ENCODE measurements at places on chromosomes 11 and 22.

DNA sequence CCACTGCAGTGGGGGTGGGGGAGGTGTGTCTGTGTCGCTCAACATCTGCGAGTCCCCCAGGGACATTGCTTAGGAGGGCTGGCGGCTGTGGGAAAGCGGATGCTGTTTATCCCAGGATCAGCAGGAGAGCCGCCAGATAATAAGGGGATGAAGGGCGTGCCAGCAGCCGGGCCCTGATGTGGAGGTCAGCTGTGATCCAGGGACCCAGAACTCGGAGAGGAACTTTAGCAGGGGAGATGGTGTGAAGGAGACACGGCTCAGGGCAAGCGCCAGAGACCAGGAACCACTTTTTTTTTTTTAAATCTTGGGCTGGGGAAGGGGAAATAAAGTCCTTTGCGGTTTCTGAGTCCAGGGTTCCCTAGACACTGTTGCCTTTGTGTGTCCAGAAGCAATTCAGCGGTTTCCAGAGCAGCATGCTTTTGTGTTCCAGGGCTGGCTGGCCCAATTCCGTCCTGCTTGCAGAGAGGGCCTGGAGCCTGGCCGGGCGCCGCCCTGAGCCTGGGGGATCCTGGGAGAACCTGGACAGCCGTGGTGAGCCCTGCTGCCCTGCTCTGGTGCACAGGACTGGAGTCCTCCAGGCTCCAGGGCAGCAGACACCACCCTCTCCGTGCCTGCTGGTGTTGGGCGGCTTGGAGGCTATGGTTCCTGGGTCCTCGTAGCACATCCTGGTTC lies at the start of gene GRAMD4:
Gene GRAMD4, plus strand, starts transcription at position 557 of the 672 bp plus-strand sequence. CDS start 6,414 bp downstream, outside the sequence.
- DNase-seq: no peak

DNA sequence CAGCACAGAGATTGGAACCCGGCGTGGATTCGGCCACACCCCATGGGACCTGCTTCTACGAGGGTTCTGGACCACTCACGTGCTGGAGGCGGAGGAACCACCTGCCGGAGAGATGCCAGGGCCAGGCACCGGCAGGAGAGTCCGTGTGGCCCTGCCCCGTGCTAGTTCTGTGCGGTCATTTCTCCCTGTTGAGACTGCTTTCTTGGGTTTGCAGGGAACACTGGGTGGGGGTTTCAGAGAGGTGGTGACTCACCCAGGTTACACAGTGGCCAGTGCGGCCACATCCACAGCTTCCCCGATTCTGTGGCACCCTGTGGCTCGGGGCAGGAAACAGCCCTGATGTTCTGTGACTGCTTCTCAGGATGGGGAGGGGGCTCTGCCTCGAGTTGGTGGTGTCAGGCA lies 3.6 kb upstream of the PHLDA2 start:
- no peak for DNase-seq

DNA sequence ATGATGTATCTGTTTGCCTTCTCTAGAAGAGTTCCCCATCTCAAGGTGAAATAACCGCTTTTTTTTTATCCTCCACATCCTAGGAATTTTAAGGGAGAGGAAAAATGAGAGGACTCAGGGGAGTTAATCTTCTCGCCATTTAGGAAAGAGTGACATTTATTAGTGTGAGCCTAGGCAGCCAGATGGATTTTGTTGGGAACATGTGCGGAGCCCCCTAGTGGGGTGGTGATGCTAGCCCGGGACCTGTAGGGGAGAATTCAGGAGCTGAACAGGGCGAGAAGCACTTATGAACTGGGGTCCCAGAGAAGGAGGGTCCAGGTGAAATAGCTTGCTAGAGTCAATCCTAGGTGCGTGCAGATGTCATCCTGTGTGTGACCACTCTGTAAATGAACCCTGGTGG lies 10.7 kb downstream of the IL17RA start:
- DNase-seq: no peak

DNA sequence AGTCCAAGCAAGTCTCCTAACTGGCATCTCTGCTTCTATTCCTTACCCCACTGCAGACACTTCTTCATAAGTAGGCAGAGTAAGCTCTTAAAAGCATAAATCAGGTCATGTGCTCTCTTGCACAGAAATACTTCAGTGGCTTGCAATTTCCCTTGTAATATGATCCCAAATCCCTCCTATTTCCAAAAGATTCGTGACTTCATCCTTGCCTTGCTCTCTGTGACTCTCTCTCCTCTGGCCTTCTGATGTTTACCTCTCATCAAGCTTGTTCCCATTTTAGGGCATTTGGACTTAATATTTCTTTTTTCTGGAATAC lies 37.4 kb upstream of the NCR3LG1 start:
- no peak for DNase-seq

DNA sequence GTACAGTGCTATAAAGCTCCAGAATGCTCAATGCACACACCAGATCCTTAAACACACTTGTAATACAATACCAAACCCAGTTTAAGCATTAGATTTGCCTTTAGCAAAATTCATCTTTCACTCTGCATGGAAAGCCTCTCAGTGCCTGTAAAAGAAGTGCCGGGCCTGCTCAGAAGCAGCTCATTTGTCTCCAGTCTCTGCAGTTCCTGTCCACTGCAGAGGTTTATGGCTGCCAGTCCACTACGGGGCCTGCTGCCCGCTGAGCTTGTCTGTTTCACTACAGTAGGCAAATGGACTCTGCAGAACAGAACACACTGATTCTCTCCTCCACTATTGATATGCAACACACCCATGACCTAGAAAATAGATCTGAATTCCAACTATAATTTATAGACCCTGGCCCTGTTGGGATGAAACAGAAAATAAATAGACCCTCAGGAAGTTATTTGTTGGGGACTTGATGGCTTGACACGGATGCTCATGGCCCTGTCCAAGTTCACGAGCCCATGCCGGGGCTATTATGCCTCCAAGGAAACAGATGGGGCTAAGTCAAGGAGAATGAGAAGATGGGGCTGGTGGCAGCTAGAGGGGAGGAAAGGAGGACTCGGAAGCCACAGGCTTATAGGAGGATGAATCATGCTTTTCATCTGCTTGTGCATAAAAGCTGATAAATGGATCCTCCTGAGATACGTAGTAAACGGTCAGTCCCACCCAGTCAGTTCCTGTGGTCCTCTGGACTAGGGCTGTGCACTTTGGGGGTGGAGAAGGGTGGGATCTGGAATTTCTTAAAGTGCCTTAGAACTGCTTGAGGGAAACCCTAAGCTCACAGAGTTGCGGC lies 416.8 kb upstream of the TENM4 start:
- DNase-seq: no peak

- DNase-seq: no peak
These were observed 23.0 kb downstream of the ANKK1 start for GRCh38 chr11:113410414-113411135.

DNA sequence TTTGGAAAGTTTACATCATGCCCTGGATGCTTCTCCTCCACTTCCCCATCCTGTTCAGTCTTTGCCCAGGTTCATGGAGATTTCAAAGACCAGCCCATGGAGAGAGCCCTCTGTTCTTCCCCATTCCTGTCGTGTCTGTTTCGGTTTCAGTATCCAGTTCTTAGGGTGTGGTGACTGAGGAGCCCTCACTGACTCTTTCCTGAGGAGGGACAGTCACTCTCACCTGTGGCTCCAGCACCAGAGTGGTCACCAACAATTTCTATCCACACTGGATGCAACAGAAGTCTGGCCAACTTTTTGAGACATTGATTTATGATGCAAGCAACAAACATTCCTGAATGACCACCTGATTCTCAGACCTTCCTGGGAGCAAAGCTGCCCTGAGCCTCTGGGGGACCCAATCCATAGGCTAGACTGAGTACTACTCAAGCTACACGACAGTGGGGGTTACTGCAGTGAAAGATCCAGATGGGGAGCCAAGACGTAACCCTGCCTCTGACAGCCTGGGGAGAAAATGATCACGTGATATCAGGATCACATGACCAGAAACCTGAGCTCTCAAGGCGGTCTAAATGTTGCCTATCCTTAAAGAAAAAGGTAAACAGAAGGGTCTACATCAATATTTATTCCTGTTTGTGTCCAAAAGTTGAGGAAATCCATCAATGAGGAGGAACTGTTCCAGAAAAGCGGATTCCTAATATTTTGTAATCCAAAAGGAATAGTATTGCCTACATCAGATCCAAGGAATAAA lies 76.2 kb upstream of the VPREB1 start:
- DNase-seq: peak; percentile 68

DNA sequence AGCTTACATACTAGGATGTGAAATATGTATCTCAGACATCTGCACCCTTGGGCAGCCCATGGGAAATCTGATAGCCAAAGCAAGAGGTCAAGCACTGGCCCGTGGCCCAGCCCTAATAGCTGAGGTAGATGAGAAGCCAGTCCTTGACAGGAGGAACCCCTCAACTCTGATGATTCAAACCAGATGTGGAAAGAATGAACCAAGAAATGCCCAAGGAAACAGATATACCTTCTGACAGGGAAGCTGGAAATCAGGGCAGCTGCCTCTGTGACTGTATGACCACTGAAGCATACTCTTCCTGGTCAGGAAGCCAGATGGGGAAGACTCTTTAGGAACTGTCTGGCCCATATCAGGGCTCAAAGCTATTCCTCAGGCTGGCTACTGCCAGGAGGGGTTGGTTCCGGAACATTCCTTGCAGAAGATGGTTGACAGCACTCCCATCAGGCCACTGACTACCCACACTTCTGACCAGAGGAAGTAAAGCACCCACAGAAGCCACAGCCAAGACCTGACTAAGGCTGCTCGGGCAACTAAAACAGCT lies 124.2 kb downstream of the SWAP70 start:
- no peak for DNase-seq

GRCh38 chr11:86795949-86796348 lies 4.4 kb upstream of the PRSS23 start:
- DNase-seq: no peak

- no peak for DNase-seq
These were observed 89.2 kb upstream of the NCAM1 start for GRCh38 chr11:112871909-112872500.

DNA sequence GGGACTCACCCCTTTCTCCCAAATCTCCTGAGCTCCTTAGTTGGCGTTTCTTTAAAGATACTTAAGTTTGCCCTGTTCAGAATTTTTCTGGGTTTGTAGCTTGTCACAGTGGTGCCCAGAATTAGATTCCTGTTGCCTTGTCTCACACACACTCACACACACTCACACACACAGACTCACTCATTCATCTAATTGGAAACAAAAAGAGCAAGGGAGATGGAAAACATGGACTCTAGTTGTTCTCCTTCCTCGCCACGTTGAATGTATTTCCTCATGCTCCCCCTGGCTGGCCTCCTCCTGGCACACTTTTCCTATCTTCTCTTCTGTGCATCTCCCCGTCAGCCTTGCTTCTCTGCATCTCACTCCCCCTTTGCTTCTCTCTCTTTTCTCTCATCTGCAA lies 752.3 kb downstream of the NTM start:
- no peak for DNase-seq

- no peak for DNase-seq
These were observed 530 bp downstream of the BBS1 start for GRCh38 chr11:66510990-66511339.

DNA sequence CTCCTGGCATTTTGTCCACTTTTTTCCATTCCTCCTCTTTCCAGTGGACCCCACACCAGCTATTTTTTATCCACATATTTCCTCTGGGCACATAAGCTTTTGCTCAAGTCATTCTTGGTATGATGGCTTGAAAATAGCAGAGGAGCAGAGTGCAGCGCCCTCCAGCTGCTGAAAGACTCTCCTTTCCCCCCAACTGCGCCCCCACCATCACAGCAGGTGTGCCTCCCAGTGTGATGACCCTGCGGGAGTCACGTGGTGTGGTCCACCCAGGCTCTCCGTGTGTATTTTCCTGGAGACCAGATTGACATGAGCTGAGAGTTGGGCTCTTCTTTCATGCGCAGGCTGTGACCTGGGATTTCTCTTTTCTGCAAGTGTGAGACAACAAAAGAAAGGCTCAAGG lies 1241.6 kb downstream of the TBC1D22A start:
- no peak for DNase-seq

GRCh38 chr11:73308003-73308960 lies at the start of gene ARHGEF17:
Gene ARHGEF17 (plus strand): TSS chr11:73308276. CDS start chr11:73308639, 363 bp downstream.
- DNase-seq: no peak

DNA sequence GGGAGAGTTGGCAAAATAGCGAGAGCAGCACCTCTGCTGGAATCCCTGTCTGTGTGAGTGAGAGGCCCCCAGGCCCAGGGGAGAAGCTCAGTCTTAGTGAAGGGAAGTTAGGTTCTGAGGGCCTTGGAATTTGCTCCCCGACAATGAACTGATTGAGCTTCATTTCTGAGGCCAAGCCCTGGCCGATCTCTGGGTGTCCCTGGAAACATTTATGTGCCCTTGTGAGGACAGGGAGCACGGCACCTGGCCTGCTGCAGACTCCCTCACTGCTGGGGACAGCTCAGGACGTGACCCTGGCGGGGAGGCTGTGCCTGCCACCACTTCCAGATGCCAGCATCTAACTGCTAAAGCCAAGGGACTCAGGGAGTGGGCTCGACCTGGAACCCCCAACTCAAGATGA lies 52.0 kb downstream of the ARHGAP8 start:
- DNase-seq: no peak

- peak; percentile 26 for DNase-seq
These were observed 3.2 kb downstream of the RASSF7 start for GRCh38 chr11:563812-564578.

- no peak for DNase-seq
These were observed 707.5 kb upstream of the LUZP2 start for GRCh38 chr11:23789200-23789853.

GRCh38 chr11:48051217-48051830 lies 71.0 kb downstream of the PTPRJ start:
- no peak for DNase-seq

DNA sequence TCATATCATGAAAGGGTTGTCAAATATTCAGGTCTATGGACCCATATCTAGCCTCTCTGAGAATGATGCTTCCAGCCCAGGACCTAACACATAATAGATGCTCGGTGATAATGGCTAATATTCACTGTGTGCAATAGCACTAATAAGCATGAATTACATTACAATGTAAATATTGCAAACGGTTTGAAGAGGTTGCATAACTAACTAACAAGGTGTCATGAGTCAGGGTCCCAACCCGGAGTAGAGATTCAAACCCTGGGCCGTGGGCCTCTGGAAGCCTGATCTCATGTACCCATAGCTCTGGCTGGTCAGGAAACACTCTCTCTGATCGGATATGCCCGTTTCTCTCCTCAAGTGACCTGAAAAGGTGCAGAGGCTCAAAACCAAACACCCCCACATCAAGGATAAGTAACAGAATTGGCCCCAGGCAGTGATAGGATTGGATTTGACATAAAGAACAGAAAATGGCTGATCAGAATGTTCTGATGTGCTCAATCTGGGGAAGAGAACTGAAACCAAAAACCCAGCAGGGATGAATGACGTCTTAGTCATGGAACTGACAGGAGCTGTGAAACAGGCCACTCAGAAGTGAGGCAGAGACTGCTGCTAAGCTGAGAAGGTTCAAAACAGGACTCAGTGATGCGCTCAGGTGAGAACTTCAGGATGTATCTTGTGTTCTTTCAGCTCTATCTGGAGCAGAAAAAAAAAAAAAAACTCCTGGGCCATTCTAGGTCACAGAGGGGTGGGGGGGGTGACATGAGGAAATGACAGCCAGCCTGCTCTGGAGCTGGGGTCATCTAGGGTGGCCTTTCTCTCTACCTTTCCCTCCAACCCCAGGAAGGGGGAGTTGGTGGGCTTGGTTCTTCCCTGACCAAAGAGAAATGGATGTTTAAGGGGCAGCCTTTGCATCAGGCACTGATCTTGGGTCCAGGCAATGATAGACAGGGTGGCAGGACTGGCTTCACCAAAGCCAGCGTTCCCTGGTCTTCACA lies 6.6 kb upstream of the KCTD17 start:
- DNase-seq: no peak

GRCh38 chr22:28137036-28137435 lies 218.0 kb upstream of the PITPNB start:
- no peak for DNase-seq

GRCh38 chr11:64747961-64748665 lies 4.2 kb upstream of the RASGRP2 start:
- no peak for DNase-seq
